ENCODE measurements at places on chromosomes 3 and 15. TPM values are rescaled to one million over a fixed set of nuclear protein-coding genes. Genes with fewer than 3 reads are reported as not detected.

Gene DISP2
- polyA plus RNA-seq: 15.7 TPM

Gene IMPG2
- 0.05 TPM for polyA plus RNA-seq

Gene SHF
- 0.87 TPM for polyA plus RNA-seq

Gene CYP8B1
- polyA plus RNA-seq: not detected

Gene SUSD5
- 0.62 TPM for polyA plus RNA-seq

Gene SLC28A2
- polyA plus RNA-seq: not detected

Gene KNL1
- not detected for polyA plus RNA-seq

Gene SMCO1
- polyA plus RNA-seq: 1.5 TPM

Gene HDDC3
- 20.9 TPM for polyA plus RNA-seq

Gene SLC12A1
- 3.5 TPM for polyA plus RNA-seq

Gene TP63
- not detected for polyA plus RNA-seq

Gene GPR149
- polyA plus RNA-seq: not detected

Gene HDC
- polyA plus RNA-seq: 2.6 TPM

Gene SPATA12
- polyA plus RNA-seq: not detected

Gene PAQR5
- polyA plus RNA-seq: 0.42 TPM

Gene NRG4
- 0.48 TPM for polyA plus RNA-seq

Gene TNFSF10
- not detected for polyA plus RNA-seq

Gene DCBLD2
- 27.2 TPM for polyA plus RNA-seq

Gene COL6A5
- not detected for polyA plus RNA-seq

Gene MAGI1
- polyA plus RNA-seq: 10.8 TPM

Gene TBL1XR1
- 70.0 TPM for polyA plus RNA-seq

Gene PLA2G4F
- polyA plus RNA-seq: not detected

Gene FANCD2OS
- polyA plus RNA-seq: not detected

Gene GAP43
- polyA plus RNA-seq: 21.3 TPM

Gene ALDH1L1
- 4.2 TPM for polyA plus RNA-seq

Gene ATP8B4
- 0.58 TPM for polyA plus RNA-seq

All from Purkinje cell (primary cell).